ENCODE measurements at places on chromosomes 5 and 9. TPM values are rescaled to one million over a fixed set of nuclear protein-coding genes. Genes with fewer than 3 reads are reported as not detected.

DNA sequence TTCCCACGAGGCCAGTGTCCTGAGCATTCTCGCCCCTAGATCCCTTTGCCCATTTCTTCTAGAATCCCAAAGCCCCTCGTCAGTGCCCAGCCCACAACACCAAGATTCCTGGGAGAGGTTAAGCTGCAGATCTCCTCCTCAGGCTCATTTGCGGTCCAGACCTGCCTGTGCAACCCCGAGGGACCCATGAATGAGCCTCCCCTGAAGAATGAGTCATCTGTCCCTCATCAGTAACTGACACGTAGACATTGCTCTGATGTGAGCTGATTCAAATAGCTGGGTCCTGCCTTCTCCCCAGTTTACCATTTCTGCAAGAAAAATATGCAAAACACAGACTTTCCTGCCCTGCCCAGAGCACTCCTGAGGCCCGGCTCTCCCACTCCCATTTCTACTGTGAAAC is 92.8 kb downstream of the ADCY2 start:
- H3K4me3 ChIP-seq: no peak overlapping the region
- no peak for DNase-seq
- H3K27me3 ChIP-seq: no peaks in the 10 kb centered on the region
- H3K27ac ChIP-seq: no peak overlapping the region
- H3K4me1 ChIP-seq: no peaks in the 10 kb centered on the region

DNA sequence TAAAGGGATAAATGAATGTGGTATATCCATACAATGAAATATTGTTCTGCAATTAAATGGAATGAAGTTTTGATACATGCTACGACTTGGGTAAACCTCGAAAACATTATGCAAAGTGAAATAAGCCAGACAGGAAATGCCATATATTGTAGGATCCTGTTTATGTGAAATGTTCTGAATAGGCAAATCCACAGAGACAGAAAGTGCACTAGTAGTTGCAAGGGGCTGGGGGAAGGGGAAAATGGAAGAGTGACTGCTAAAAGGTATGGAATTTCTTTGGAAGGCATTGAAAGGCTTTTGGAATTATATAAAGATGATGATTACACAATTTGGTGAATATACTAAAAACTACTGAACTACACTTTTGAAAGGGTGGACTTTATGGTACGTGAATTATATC is 97.0 kb downstream of the FOXD1 start:
- no peak for DNase-seq
- H3K27me3 ChIP-seq: peaks cover 6% of the 10 kb centered on the region
- H3K36me3 ChIP-seq: no peaks in the 10 kb centered on the region
- H3K27ac ChIP-seq: no peak overlapping the region
- no peak overlapping the region for H3K4me3 ChIP-seq
- no peaks in the 10 kb centered on the region for H3K4me1 ChIP-seq

GRCh38 chr5:34831303-34831702 is 7.7 kb upstream of the TTC23L start:
- no peaks in the 10 kb centered on the region for H3K4me1 ChIP-seq
- H3K4me3 ChIP-seq: no peak overlapping the region
- H3K27ac ChIP-seq: peak overlapping the region; percentile 11
- no peaks in the 10 kb centered on the region for H3K36me3 ChIP-seq
- no peak for DNase-seq
- no peaks in the 10 kb centered on the region for H3K27me3 ChIP-seq

The ANKS6 gene
- 11.6 TPM for polyA plus RNA-seq

The UGT3A2 gene
- polyA plus RNA-seq: 0.30 TPM

DNA sequence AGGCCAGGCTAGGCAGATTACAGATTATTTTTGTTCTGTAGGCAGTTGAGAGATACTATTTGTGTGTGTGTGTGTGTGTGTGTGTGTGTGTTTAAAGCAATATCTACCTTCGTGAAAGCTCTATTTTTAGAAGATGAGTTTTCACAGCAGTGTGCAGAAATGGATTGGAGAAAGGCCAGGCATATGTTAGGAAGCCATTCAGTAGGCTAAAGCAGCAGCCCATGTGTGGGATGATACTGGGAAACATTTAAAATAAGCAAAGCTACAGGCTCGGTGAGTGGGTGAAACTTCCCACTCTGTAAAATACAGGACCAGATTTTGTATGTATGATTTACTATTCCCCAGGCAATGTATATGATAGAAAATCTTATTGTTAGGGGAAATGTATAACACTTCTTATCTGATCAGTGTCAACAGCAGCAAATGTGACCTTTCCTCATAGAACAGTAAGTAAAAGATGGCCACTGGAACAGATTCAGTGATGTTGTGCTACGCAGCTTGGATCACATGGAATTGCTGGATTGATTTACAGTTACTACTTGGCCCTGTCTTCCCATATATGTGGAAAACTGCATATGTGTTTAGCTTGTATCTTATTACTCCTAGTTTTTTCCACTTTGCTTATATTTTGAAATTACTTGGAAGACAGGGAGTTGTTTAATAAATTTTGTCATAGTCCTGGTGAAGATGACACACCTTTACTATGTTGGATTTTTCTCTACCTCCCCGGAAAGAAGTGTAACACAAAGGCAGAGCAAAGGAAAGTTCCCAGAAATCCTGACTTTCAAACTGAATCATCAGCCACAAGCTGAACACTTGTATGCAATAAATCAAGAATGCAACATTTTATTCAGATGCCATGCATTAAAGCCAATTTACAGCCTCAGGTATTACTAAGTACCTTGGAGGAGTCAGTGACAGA is 1077.7 kb upstream of the SEMA6A start:
- H3K27me3 ChIP-seq: no peaks in the 10 kb centered on the region
- DNase-seq: no peak
- H3K4me3 ChIP-seq: no peak overlapping the region
- H3K27ac ChIP-seq: no peak overlapping the region

The GADD45G gene
- polyA plus RNA-seq: 21.0 TPM

The FBP1 gene
- 10.2 TPM for polyA plus RNA-seq

DNA sequence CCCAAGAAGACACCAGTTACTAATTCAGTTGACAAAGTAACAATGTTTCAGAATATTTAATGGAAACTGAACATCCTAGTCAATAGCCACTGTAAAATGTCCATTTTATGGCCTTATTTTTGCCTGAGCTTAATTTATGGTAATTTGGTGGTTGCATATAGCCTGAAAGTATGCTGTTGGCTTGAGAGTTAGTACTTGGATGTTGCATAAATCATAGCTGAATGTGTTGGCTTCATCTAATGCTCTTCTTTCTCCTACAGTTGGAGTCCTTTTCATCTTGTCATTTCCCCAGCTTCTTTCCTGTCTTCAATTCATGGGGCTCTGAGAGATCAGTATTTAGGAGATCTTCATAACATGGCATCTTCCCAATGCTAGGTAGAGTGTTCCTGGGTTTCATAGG is 164.6 kb downstream of the MAT2B start:
- H3K4me3 ChIP-seq: no peak overlapping the region
- DNase-seq: no peak
- no peak overlapping the region for H3K27ac ChIP-seq
- H3K4me1 ChIP-seq: no peaks in the 10 kb centered on the region
- no peaks in the 10 kb centered on the region for H3K27me3 ChIP-seq
- no peaks in the 10 kb centered on the region for H3K36me3 ChIP-seq

GRCh38 chr5:8685704-8686103 is 816.8 kb downstream of the MTRR start:
- H3K27me3 ChIP-seq: no peaks in the 10 kb centered on the region
- no peaks in the 10 kb centered on the region for H3K36me3 ChIP-seq
- DNase-seq: no peak
- H3K4me1 ChIP-seq: no peaks in the 10 kb centered on the region
- H3K4me3 ChIP-seq: no peak overlapping the region

DNA sequence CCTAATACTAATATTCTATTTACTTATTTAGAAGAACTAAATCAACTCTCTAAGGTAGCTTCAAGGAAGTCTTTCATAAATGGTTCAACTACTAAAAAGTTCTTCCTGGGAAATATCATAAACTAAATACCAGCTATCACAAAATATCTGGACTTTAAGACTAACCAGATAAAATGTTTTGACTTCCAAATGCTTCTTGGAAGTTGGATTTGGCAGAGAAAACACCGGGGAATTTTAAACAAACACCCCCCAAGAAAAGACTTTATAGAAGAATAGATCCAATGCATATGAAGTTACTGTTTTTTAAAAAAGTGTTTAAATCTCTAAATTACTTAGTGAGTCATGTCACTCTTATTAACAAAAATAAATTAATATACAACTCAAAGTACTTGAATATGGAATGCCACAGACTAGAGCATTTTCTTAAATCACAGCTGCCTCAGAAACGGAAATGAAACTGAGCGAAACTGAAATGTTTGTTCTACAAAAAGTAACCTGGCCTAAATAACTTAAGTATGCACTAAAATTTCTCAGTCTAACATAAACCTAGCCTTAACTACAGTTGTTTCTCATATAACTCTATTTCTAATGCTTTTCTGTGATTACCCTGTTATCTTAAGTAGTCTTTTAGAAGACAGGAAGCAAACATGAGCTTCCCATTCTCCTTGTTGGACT is 6.8 kb downstream of the ABCA1 start:
- no peaks in the 10 kb centered on the region for H3K27me3 ChIP-seq
- no peaks in the 10 kb centered on the region for H3K36me3 ChIP-seq
- H3K4me3 ChIP-seq: no peak overlapping the region
- peaks cover 8% of the 10 kb centered on the region for H3K4me1 ChIP-seq
- H3K27ac ChIP-seq: no peak overlapping the region
- no peak for DNase-seq

GRCh38 chr5:169649486-169649885 is 12.4 kb downstream of the DOCK2 start:
- peaks cover 14% of the 10 kb centered on the region for H3K36me3 ChIP-seq
- no peaks in the 10 kb centered on the region for H3K27me3 ChIP-seq
- H3K27ac ChIP-seq: no peak overlapping the region
- H3K4me3 ChIP-seq: no peak overlapping the region
- no peak for DNase-seq
- peaks cover 26% of the 10 kb centered on the region for H3K4me1 ChIP-seq

DNA sequence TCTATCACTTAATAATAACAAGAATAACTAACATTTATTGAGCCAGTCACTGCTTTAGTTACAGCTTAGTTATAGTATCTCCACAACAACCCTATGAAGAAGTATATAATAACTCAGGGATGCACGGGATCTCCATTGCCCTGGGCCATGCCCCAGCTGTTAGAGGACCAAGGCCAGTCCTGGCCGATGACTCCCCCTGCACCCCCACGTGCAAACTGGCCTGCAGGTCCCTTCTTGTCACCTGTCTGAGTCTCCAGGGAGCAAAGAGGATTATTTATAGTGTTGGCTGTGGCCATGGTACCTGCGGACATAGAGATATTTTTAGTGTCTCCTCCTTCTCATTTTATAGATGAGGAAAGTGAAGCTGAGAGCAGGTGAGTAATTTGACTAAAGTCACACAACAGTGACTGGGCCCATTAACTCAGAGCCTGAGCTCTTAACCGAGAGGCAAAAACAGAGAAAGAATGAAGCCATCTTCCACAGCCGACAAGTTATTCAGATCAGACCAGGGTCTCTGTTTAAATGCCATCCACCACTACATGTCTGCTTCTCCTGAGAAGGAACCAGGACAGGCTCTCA is 94.4 kb downstream of the TMEM215 start:
- no peaks in the 10 kb centered on the region for H3K4me1 ChIP-seq
- no peak overlapping the region for H3K4me3 ChIP-seq
- H3K27me3 ChIP-seq: no peaks in the 10 kb centered on the region
- no peaks in the 10 kb centered on the region for H3K36me3 ChIP-seq

The DBH gene
- 0.25 TPM for polyA plus RNA-seq

- no peaks in the 10 kb centered on the region for H3K36me3 ChIP-seq
- no peaks in the 10 kb centered on the region for H3K27me3 ChIP-seq
- no peak overlapping the region for H3K4me3 ChIP-seq
- DNase-seq: no peak
- H3K27ac ChIP-seq: no peak overlapping the region
- no peaks in the 10 kb centered on the region for H3K4me1 ChIP-seq
These were observed 58.2 kb downstream of the ADAMTS2 start for GRCh38 chr5:179287071-179287470.

The LHX3 gene
- 0.23 TPM for polyA plus RNA-seq

GRCh38 chr5:59673438-59674058 is 220.0 kb downstream of the PDE4D start:
- H3K27me3 ChIP-seq: no peaks in the 10 kb centered on the region
- H3K36me3 ChIP-seq: no peaks in the 10 kb centered on the region
- peak; percentile 29 for DNase-seq
- no peaks in the 10 kb centered on the region for H3K4me1 ChIP-seq
- no peak overlapping the region for H3K27ac ChIP-seq

The PCDHB2 gene
- polyA plus RNA-seq: 0.39 TPM

GRCh38 chr5:87151547-87151946 is 116.1 kb upstream of the RASA1 start:
- H3K36me3 ChIP-seq: no peaks in the 10 kb centered on the region
- no peaks in the 10 kb centered on the region for H3K4me1 ChIP-seq
- DNase-seq: no peak
- H3K4me3 ChIP-seq: no peak overlapping the region

- peaks cover 14% of the 10 kb centered on the region for H3K4me1 ChIP-seq
- peaks cover 4% of the 10 kb centered on the region for H3K27me3 ChIP-seq
- no peaks in the 10 kb centered on the region for H3K36me3 ChIP-seq
- no peak overlapping the region for H3K4me3 ChIP-seq
These were observed 2.1 kb downstream of the NEURL1B start for GRCh38 chr5:172642926-172643871.

DNA sequence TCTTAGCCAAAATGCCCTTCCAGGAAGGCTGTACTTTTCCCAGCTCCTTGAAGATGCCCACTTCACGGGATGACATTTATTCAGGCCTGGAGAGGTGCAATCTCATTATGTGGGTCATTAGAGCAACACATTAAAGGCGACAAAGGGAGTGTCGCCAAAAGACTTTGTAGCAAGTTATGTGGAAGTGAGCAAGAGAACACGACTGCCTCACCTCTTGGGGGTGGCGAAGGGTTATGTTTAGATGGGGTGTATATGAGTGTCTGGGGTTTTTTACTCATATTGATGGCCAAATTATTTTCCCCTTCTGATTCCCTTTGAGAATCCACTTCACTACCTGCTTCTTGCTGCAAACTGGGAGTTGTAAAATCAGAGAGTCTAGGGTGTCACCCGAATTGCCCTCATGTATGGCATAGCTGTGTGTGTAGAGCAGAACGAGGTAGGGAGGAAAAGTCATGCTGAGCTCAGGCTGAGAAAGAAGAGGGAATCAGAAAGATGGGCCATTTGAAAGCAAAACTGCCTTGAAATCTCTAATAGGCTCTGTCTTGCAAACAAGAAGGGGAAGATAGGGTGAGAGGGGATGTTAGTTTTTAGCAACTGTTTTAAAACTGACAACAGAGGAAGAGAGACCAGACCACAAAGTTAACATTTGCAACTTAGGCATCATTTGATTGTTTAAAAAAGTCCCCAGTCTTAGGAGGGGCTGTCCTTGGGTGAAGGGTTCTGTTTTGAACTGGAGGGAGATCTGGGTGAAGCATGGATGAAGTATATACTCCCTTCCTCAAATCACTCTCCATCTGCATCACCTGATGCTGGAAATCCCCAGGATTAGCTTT is 97.1 kb upstream of the IL12B start:
- H3K27ac ChIP-seq: no peak overlapping the region
- no peaks in the 10 kb centered on the region for H3K4me1 ChIP-seq
- H3K27me3 ChIP-seq: no peaks in the 10 kb centered on the region

GRCh38 chr9:98995059-98995671 is 51.5 kb downstream of the COL15A1 start:
- DNase-seq: no peak
- H3K27ac ChIP-seq: no peak overlapping the region
- H3K36me3 ChIP-seq: no peaks in the 10 kb centered on the region
- H3K4me1 ChIP-seq: no peaks in the 10 kb centered on the region

All from thymus (tissue), 14 donors.